ENCODE measurements at places on chromosomes 16 and 17.

- DNase-seq = no peak
Observed at GRCh38 chr16:48492133-48492532, 106.9 kb upstream of the SIAH1 start.

- DNase-seq = no peak
Observed at GRCh38 chr16:49775018-49775417, 80.9 kb downstream of the ZNF423 start.

- DNase-seq = no peak
Observed at GRCh38 chr16:67992661-67993206, 6.5 kb downstream of the DPEP2 start.

DNA sequence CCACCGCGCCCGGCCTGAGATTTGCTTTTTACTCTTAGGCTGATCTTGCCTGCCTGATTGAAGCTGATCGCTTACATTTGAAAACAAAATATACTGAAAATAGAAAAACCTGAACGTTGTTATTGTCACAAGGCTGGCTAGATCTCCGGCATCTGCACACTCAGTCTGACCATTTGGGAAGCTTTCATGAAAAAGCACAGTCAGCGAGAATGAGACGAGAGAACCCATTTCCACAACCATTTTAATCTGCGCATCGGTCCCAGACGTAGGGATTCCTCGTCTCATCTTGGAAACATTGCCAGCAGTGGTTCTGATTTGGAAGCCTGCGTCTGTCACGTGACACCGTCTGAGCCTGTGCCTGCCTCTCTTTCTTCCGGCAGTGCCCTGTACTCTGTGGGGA is 20.9 kb downstream of the SPG7 start:
- DNase-seq = no peak

GRCh38 chr16:85662482-85662812 is 26.3 kb downstream of the GINS2 start:
- no peak for DNase-seq

DNA sequence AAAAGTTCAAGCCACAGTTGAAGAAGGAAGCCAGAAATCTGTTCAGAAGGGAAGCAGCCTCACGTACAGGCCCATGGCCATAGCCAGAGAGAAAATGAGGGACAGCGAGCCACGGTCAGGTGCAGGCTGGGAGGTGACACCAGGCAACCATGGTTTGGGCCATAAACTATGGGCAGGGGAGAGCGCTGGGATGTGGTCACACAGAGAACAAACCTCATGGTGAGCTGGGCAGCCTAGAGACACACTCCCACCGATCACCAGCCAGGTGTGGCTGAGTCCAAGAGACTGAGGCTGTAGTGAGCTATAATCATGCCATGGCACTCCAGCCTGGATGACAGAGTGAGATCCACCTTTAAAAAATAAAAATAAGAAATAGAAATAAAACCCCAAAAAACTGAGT is 76.5 kb downstream of the NETO2 start:
- no peak for DNase-seq

All from GM04503 (cell line).